ENCODE measurements at places on chromosomes 7 and 10.

DNA sequence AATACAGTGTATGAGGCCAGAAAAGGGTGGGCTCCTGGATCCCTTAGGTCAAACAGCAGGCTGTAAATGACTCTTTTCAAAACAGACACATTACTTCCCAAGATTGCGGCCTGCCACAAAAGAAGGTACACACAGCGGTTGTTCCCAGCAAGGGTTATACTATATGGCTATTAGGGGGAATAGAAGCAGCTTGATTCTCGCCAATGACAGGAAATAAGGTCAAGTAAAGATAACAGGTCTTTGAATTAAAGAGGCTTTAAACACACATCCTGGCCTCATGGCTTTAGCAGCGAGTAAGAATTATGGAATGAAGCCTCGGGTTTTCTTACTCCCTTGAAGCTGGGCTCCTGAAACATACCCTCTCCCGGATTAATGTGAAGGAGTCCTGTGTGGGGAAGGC, 58.3 kb downstream of the CYP26A1 start:
- no peak for DNase-seq

- DNase-seq: no peak
These were observed 354.5 kb downstream of the TFEC start for GRCh38 chr7:115676080-115676479.

- no peak for DNase-seq
These were observed 107.5 kb downstream of the DOCK1 start for GRCh38 chr10:127012769-127013152.

- no peak for DNase-seq
These were observed 668.0 kb upstream of the MBL2 start for GRCh38 chr10:53440601-53441000.

- DNase-seq: no peak
These were observed 131.3 kb downstream of the FAM53B start for GRCh38 chr10:124612611-124613498.

GRCh38 chr10:77120012-77120411, 517.6 kb downstream of the KCNMA1 start:
- DNase-seq: no peak

DNA sequence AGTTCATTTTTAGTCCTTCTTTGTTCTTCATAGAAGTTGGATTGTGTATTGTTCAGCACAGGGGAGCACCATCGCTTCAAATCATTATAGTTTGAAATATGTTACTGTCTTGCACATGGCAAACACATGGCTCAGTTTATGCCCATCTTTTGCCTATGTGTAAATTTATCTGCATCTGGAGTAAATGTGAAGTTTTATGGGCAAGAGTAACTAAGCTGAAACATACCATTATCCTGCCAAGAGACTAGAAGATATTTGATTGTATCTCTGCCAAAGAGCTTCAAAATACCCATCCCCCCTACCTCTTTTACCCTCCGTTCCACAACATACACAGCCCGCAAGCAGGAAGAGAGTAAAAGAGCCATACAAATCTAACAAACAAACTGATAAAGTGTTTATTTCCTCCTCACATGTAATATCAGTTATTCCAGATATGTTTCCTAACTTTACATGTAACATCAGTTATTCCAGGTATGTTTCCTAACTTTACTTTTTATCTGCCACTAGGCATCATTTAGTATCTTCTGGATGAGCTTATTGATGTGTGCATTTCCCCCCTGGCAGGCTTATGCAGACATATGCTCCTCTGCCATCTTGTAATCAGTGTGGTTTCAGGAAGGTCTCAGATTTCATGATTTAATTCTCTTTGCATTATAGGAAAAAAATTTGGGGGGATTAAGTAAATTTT, 127.7 kb downstream of the SRI start:
- DNase-seq: no peak

DNA sequence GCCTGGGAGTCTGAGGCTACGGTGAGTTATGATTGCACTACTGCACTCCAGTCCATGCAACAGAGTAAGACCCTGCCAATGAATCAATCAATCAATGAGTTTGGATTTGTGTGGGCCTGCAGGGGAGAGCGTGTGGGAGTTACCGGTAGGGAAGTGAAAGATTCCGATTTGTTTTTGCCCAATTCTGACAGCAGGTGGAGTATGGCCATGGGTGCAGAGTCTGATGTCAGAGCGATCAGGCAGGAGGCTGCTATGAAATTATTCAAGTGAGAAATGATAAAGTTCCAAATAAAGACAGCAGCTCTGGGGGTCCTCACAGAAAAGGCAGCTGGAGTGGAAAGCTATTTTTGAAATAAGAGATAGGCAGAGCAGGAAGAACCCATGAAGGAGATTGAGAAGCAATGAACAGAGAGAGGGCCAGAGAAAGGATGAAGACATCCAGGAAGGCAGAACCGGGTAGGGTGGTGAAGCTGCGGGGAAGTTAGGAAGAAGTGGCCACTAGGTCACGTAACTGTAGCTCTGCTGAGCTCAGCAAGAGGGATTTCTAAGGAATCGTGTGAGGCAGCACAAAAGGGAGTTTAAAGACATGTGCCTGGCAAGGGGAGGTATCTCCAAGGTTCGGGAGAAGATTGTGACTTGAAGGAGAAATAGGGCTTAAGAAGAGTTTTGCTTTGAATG, 93.7 kb upstream of the NMT2 start:
- no peak for DNase-seq

GRCh38 chr7:80186721-80187120, 52.1 kb downstream of the GNAI1 start:
- peak; percentile 21 for DNase-seq

DNA sequence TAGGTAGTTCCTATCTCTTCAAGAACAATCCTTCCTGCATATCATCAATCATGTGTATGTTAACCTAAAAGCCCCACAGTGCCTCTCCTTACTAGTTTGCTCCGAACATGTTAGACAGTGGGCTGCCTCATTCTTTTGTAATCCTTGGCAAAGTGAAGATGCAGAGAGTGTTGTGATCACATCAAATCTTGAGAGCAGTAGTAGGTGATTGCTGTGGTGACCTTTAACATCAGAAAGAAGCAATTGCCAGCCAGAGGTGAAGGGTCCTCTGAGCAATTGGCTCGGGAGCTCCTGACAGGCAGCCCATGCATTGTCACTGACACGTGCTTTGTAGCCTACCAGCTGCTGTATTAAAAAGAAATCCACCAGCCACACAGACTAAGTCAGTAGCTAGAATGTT, 19.6 kb upstream of the GSTK1 start:
- no peak for DNase-seq

DNA sequence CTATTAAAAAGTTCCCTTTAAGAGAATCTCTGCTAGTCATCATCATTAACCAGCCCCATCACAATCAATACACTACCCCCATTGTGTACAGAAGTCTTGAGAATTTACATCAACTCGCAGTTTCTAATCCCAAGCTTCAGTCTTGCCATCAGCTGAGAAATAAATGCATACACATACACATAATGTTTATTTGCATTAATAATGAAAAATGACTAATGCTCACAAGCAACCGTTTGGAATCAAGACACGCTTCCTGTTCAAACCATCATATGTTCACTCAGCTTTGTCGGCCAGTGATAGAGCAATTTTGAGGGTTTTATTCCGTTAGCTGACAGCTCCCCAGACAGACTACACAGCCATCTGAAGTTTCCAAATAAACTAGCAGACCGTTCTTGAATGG, 287.1 kb downstream of the SFMBT2 start:
- no peak for DNase-seq

GRCh38 chr10:94102436-94102835, 108.7 kb downstream of the PLCE1 start:
- no peak for DNase-seq

DNA sequence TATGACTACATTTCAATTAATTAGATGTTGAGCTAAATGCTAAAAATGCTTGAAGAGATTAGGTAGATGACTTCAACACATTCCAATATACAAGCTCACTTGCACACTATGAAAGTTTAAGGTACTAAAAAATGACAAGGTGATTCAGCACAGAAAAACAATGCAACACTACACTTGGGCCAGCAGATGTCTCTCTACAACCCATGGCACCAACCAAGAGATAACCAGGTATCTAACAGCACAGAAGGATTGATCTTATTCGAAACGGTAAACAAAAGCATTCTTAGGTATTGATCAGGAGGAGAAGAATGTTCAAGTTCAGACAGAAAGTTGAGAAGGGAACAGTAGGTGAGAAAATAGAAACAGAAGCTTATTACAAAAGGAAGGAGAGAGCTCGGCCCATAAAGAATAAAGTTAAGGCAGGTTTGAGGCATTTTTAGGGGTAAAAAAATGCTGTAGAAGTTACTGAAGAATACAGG, 248.2 kb upstream of the KLF14 start:
- DNase-seq: no peak

GRCh38 chr7:123492485-123492884, 41.9 kb downstream of the IQUB start:
- no peak for DNase-seq

DNA sequence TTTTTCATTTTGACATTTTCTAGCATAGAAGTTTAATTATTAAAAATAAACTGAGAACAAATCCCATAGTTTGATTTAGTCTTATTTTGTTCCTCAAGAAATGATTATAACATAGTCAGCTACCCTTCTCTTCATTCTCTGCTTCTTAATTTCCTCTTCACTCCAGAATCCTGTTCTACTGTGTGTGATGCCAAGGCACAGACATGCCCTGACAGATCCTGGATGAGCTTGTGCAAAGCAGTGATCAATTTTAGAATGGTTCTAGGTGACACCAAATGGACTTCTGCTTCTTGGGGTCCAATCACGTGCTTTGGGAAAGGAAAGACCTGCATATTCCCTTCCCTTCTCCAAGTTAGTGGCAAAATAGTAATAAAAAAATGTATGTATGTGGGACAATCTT, 665.6 kb downstream of the MAGI2 start:
- no peak for DNase-seq

DNA sequence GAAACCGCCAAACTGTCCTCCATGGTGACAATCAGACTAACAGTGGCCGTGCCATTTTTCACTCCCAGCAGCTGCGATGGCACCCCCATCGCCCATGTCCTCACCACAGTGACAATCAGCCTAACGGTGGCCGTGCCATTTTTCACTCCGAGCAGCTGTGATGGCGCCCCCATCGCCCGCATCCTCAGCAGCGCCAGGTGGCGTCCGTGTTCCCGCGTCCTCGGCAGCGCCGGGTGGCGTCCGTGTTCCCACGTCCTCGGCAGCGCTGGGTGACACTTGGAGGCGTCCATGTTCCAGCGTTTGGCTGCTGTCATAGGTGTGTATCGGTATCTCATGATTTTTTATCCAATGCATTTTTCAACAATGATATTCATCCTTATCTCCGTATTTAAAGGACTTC, 267.3 kb downstream of the PTPRN2 start:
- DNase-seq: no peak

DNA sequence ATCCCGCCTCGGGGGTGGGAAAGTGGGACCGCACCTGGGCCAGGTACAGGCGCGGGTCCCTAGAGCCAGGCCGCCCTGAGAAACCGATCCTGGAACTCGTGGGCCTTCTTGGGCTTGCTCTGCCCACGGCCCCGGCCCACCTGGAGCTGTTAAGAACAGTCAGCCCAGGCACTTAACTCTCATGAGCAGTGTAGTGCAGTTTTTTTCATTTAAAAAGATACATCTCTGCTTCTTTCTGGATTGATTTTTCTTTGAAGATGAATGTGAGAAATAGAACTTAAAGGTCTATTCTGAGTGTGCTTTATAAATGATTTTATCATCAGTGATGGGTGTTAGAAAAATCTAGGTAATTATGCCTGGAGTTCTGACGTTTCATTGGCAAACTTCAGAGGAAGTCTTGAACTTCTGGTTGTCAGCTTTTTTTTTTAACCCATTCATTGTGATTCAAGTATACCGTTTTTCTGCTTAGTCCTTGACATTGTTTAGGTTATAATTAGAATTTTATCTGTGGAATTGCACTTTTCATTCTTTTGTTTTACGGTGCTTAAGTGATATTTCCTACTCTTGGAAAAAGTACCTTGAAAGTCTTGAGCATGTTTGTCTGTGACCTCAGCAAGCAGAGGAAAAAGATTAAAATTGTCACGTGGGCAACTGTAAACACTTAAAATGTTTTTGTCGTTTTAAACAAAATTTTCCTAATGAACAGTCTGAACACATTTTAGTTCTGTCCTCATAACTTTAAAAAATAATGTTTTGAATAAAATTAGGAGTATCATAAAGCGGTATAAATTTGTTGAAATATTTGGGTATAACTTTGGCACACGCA, 906 bp downstream of the CDK1 start:
- DNase-seq: no peak

DNA sequence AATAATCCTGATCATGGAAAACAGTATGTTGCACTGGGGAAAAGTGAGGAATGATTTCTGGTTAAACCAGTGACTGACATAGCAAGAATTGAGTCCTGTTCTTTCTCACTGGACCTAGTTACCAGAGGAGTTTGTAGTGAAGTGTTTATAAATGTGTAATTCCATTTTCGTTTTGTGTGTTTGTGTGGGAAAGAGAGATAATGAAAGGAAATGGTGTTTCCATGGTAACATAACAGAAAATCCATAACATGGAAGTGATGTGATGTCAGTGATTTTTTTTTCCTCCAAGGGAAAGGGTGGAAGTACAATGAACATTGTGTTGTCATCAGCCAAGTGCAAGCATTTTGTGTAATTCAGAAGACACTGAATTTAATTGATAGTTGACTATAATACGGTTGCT, 283.9 kb downstream of the PLXDC2 start:
- no peak for DNase-seq

DNA sequence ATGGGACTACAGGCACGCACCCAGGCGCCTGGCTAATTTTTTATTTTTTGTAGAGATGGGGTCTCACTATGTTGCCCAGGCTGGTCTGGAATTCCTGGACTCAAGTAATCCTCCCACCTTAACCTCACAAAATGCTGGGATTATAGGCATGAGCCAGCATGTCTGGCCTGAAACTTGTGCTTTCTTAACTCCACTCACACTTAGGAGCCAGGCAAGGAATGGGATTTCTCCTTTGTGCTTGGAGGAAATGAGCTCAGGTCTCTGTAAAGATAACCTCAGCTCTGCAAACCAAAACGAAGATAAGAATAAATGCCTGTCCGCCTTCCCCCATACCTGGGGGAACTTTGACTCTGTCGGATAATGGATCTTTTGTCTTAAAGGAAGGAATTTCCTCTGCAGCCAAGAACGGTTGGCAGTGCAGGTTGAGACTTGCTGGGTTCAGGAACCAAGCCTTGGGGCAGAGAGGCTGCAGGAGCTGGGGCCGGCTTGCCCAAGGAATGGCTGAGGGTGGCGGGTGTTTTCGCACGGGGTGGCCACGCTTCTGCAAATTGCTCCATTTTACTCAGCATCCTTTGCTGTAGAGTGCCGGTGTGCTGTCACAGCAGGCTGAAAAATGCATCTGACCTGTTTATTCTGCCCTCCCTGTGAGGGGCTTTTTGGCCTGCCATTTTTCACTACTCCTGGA, 174.2 kb downstream of the KIAA1217 start:
- no peak for DNase-seq

GRCh38 chr10:14618674-14619073, 156.0 kb downstream of the FAM107B start:
- DNase-seq: no peak

DNA sequence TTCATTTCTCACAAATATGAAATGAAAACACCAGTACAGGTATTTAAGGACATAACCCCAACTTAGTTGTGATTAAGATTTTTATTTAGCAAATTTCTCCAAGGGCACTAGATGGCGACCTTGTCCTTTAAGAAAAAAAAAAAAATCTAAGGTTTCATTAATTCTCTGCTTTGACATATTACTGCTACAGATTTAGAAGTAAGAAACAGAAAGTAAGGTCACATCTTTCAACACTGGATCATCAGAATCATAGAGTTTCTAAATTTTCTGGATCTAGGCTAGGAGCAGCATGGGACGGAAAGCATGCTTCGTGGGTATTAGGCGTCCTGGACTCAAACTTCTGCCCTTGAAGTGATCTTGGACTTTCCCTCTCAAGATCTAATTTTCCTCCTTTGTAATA, 85.5 kb upstream of the PRKG1 start:
- no peak for DNase-seq

- DNase-seq: no peak
These were observed 30.1 kb downstream of the SGPL1 start for GRCh38 chr10:70845816-70846215.
